ENCODE measurements at places on chromosomes 11 and 22.

DNA sequence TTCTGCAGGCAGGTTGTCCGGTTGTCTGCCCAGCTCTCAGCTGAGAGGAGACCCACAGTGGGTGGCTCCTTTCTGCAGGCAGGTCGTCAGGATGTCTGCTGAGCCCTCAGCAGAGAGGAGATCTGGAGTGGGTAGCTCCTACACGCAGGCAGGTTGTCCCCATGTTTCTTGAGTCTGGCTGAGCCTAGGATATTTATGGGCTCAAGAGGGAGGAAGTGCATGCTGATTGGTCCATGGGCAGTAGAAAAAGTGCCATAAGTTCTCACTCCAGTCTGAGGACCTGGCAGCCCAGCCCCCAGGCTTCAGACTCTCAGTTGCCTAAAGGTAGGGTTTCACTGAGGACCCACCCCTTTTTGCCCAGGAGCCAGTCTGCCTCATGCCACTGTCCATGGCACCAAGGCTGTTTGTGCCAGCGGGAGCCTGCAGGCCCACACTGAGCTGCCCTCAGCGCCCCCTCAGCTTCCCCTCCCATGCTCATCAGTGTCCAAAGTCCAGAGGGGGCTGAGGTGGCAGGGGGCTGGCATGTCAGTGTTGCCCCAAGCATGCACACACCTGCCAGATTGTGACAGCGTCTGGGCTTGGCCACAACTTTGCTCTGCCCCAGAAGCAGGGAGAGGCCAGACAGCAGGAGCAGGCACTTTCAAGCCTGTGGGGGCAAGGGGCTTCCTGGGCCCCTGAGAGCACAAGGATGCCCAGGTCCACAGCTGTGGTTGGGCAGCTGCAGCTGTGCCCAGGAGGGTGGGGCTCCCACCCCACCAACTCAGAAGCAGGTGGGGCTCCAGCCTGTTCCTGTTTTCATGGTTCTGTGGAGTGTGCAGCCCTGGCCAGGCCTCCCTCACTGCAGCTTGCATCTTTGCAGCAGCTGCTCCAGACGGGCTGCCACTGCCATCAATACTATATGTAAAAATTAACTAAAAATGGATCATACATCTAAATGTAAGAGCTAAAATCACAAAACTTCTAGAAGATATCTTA, 3.8 kb upstream of the RNF141 start:
- no peak for DNase-seq

DNA sequence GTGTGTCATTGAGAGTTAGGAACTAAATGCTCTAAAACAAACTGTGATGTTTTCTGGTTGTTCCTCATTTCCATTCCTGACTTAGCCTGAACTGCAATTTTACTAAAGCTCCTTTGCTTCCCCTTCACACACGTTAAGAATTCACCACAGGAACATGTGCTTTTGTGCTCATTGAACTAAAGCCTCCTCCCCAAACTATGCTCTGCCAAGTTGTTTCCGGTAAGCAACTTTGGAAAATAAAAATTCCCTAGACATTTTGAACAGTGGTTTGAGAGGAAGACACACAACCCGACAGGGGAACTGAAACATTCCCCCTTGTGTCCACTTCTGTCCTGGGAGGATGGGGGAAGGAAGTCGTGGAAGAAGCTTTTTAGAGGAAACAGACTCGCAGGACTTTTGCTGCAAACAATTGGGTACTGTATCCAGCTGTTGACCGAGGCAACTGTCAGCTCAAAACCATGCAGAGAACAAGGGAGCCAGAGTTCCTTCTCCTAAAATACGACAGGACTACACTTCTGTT, 66.9 kb downstream of the GAB2 start:
- DNase-seq, result no peak

DNA sequence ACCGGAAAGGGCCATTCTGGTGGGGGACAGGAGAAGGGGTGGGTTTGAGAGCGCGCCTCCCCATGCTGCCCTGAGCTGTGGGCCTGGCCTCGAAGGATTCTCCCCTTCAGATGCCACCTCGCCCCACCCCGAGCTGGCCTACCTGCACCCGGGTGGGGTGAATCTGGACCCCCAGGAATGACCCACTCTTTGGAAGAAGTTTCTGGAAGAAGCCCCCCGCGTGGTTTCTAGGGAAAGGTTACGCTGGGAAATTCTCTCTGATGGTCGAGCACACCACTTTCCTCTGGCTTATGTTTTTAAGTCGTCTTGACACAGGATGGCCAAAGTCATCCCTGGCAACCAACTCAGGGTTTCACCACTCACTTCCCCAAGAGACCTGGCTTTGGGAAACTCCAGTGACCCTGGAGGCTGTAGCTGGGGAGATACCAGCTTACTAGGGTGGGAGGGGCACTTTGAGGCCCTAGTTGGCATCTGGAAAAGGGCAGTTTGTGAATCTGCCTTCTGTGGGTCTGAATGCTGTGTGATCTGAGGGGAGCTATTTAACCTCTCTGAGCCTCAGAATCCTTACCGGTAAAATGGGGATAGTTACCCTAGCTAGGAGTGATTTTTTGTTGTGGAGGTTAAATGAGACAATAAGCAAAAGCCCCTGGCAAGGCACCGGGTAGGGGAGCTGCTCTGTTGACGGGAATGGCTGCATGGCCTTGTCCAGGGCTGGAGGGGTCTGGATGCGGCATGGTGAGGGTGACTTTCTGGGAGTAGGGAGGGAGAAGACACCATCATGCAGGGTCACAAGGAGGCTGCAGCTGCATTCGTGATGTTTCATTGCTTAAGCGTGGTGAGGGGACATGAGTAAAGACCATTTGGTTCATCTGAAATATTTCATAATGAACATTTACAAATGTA, 45.3 kb upstream of the ACCSL start:
- DNase-seq, result peak; percentile 6

DNA sequence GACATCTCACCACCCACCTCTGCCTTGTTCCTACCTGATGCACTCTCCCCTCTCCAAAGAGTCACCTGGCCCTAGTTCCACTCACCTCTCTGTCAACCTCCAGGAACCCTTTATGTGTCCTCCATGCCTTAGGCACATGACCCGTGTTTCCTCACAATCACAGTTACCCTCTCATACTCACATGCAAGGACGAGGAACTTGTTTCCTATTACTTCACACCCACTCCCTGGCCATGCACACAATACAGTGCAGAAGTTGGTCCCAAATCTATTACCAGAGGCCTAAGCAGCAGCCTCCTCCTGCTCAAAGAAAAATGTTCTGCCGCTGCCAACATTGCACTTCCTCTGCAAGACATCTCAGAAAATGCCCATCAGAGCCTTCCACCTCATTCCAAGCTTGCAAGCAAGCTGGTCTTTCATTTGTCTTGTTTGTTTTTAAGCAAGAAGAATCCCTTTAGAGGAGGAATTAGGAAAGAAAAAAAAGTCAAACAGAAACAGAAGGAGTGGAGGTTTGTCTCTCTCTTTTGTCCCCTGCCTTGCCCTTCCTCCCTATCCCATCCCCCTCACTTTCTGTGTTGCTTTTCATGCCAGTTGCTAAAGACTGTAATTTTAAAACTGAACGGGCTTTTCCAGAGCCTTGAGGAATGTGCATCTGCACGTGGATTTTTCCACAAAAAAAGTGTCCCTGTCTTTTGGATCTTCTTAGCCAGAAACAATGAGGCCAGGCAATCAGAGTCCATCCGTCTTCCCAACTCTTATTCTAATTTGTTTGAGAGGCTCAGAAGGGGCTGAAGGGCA, 63.4 kb downstream of the KCNJ1 start:
- DNase-seq, result no peak

DNA sequence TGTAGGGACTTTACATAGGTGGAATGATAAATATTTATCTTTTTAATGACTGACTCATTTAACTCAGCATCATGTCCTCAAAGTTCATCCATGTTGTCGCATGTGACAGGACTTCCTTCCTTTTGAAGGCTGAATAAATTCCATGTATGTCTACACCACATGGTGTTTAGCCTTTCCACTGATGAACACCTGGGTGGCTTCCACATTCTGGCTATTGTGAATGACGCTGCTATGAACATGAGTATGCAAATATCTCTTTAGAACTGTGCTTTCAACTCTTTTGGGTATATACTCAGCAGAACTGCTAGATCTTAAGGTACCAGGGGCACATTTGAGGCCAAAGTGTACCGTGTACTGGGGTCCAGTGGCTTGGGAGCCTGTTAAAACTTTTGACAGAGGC, 24.1 kb downstream of the LARGE1 start:
- no peak for DNase-seq

DNA sequence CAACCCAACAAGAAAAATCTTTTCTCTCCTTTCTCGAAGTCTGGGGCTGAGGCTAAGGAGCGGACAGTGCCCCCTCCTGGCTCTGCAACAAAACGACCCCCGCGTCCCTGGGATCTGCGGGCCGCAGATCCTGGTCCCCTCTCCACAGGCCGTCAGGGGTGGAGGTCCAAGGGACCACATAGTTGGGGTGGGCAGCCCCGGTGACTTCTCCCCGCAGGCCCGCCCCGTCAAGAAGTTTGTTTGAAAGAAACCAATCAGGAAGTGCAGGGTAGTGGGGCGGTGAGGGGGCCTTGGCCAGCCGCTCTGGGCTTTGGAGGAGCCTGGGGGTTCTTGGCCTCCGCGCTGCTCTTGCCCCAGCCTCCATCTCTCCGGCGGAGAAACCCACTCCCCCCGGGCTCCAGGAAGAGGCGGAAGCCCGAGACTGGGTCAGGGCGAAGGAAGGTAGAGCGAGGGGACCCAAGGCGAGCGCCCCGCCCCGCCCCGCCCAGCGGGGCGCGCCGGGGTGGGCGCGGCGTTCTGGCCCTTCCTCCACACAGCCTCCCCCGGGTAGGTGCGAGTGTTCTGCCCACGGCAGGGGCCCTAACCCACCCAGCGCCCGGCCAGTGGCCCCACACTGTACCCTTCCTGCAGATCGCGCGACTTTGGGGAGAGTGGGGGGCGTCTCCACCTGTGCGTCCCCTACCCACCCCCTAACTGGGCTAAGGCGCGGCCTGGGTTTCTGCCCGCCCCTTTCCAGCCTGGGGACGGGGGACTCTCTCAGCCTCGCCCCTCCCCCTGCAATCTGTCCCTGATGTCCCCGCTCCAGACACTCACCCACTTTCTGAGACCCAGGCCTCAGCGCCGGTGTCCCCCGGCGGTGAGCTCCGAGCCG, 1.3 kb downstream of the TP53I11 start:
- no peak for DNase-seq

DNA sequence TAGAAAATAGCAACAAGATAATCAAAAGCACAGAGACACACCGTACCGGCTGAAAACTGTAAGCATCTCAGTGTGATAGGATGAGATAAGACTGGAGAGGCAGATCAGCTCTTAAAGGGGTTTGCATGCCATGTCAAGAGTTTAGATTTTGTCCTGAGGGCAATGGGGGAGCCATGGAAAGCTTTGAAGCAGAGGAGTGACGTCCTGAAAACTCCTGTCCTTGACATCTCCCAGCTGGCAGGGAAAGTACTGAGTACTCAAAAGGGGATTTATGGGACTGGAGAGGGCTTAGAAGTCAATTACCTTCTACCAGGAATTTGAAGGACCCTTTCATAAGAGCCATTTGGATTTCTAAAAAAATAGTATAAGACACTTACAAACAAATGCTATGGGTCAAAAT, 420.5 kb upstream of the NARS2 start:
- no peak for DNase-seq

DNA sequence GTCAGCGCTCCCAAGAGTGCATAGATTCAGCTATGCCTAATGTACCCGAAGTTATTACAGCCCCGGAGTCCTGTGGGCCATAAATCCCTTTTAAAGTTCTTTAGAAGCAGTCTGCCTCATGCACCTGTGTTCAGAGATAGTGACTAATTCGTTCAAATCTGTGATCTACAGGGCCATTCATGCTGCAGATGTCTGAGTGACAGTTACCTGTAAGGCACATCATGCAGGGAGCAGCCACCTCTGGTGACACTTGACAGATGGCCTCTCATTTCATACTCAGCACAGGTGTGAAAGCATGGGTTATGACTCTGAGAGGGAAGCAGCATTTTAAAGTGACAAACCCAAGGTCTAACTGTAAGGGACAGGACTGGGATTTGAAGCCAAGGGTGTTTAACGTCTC, 2.4 kb upstream of the E2F8 start:
- no peak for DNase-seq

- no peak for DNase-seq
Observed at GRCh38 chr11:75632962-75633361, 35.9 kb downstream of the MAP6 start.

DNA sequence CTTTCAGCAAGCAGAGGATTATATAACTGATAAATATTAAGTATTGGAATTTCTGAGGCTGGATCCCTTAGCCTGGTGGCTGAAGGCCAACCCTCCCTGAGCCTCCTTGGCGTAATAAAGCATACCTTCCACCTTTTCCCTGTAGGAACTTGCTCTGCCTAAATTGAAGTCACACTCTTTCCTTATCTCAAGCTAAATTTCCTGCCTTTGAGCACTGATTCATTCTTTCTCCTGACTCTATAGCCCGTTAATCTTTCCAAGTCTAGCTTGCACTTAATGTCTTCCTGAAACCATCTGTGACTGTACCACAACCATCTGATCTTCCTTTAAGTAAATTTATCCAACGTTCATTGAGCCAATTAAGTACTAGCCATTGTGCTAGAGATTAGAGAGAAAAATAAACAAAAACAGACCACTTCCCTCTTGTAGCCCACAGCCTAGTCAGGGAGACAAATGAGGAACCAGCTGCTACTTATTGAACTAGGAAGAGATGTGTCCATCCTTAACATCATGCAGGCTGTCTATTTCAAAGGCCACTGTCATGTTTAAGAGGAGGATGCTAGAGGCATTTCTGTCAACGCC, 62.9 kb downstream of the GRK3 start:
- DNase-seq, result no peak

GRCh38 chr22:24584871-24585411, 7.9 kb downstream of the LRRC75B start:
- no peak for DNase-seq

DNA sequence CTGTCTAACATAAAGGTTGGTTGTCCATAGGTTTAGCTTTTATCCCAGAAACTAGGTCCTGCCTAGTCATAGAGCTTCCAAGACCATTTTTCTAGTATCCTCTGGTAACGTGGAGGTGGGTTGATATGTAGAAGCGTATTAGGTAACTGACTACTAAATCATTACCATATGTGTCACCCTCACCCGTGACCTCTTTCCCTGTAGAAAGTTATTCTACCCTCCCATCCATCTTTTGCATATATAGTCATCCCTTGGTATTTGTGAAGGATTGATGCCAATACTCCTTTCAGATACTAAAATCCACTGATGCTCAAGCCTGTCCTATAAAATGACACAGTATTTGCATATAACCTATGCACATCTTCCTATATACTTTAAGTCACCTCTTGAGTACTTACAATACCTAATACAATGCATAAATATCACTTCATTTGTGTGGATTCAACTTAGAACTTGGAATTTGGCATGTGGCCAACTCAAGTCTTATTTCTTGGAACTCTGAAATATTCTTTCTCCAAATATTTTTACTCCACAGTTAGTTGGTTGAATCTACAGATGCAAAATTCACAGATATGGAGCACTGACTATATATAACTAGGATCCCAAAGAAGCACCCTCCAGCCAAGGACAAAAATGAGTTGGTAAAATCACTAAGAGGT, 497.0 kb upstream of the TENM4 start:
- DNase-seq, result no peak

DNA sequence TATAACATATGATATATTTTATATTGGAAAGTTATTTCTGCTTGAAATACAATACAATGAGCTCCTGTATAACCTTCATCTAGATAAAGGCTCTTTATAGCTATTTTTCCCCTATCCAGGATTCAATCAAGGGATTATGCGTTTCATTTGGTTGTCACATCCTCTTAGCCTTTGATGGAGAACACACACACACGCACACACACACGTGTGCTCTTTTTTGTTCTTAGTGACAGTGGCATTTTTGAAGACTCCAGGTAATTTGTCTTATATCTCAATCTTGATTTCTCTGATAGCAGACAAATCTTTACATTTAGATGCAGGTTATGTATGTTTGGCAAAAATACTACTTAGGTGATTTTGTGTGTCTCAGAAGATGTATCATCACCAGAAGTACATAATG, 144.2 kb upstream of the CEP126 start:
- DNase-seq, result no peak
